Ecto neural progenitor cell (in vitro differentiated cells): ENCODE measurements at places on chromosomes 11 and 22.

DNA sequence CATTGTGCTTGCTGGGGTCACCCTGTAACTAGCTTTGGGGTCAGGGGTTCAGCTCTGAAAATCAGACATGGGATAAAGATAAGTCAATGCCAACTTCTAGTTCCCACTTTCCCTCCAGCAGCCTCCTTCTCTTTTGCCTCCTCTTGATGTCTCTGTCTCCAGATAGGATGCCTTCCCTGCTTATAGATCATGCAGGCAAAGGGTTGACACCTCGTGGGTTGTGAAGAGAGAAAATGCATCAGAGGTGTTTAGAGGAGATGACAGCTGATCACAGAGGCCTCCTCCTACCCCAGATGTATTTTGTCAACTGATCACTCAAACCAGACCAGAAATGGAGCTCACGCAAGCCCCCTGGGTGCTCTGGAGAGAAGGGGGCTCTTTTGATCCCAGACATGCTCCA lies 337.8 kb downstream of the BUD13 start:
- no peak for DNase-seq

- DNase-seq, result no peak
Measured at GRCh38 chr11:104594228-104594958, 303.9 kb downstream of the CASP12 start.

DNA sequence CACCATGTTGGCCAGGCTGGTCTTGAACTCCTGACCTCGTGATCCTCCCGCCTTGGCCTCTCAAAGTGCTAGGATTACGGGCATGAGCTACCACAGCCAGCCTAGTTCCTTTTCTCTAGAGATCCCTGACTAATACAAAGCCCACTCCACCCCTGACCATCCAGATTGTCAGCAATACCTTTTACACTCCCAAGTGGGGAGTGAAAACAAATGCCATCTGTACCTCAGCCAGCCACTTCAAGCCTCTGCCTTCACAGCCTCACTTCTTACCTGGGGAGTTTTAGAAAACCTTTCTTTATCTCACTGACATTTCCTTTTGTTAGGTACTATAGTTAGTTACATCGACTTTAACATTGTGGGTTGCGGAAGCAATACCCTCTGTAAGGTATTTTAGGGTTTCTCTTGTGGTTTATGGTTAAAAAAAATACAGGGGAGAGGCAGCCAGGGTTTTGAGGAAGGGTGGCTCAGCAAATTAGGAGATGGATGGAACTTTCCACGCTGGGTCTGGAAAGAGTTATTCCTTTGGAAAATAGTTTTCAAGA lies 8.9 kb downstream of the TOM1 start:
- no peak for DNase-seq

DNA sequence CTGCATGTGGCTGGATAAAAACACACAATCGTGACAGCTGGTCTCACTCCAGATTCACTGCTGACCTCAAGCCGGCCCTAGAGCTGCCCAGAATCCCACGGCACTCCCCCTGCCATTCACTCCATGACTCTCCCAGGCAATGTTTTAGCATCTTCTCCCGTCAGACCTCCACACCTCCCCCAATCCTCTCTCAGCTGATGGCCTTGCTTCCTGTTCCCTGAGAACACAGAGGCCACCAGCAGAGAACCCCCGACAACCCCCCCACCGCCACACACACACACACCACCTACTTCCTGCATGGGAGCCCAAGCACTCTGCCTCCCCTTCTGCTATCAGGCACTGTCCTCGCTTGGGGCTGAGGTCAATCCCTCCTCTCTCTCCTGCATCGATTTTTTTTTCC lies 9.3 kb downstream of the TNKS1BP1 start:
- no peak for DNase-seq

GRCh38 chr22:17257121-17258001 lies 38.1 kb upstream of the ADA2 start:
- DNase-seq, result no peak

GRCh38 chr11:117900121-117900648 lies 23.7 kb upstream of the FXYD6 start:
- DNase-seq, result no peak

- DNase-seq, result peak; percentile 77
Measured at GRCh38 chr11:131246663-131247062, 123.8 kb upstream of the NTM start.

- DNase-seq, result no peak
Measured at GRCh38 chr11:14193644-14194043, 165.3 kb downstream of the RRAS2 start.

DNA sequence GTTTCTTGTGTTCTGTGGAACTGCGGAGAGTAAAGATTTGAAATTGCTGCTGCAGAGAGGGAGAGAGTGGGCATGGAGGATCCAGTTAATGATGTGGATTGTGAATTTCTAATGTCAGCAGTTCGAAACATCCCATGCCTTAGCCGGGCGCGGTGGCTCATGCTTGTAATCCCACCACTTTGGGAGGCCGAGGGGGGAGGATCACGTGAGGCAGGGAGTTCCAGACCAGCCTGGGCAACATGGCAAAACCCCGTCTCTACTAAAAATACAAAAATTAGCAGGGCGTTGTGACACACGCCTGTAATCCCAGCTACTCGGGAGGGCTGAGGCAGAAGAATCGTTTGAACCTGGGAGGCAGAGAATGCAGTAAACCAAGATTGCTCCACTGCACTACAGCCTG lies 1.1 kb upstream of the CAVIN3 start:
- DNase-seq, result no peak
